ENCODE measurements at places on chromosomes 6 and 20.

DNA sequence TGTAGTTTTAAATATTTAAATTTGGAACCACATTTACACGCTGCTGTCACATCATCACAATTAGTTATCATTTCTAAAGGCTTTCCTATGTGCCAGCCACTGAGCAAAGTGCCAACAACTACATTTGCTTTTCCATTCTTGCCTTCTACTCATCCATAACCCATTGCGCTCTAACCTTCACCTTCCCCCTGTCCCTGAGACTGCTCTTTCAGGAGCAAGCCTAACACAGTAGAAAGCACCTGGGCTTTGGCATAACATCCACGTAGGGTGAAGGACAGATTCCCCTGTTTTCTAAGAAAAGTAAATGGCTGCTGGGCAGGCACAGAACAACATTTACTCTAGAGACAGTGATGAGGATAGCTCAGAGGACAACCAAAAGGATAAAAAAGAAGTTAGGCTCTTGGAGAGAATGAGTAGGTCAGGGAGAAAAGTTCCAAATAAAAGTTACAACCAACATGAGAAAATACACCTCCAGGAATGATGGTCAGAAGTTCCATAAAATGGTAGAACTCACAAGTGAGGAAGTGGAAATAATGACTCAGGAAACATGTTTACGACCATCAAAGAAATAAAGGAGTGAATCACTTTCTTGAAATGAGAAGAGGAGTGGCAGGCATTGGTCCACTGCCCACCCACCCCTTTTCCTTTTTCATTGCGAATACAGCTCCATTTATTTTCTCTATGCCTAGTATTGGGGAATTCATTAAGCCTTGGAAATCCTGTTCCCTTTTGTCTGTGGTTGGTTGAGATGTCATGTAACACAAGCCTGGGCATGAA lies 77.2 kb downstream of the PFDN4 start:
- no peak for DNase-seq

DNA sequence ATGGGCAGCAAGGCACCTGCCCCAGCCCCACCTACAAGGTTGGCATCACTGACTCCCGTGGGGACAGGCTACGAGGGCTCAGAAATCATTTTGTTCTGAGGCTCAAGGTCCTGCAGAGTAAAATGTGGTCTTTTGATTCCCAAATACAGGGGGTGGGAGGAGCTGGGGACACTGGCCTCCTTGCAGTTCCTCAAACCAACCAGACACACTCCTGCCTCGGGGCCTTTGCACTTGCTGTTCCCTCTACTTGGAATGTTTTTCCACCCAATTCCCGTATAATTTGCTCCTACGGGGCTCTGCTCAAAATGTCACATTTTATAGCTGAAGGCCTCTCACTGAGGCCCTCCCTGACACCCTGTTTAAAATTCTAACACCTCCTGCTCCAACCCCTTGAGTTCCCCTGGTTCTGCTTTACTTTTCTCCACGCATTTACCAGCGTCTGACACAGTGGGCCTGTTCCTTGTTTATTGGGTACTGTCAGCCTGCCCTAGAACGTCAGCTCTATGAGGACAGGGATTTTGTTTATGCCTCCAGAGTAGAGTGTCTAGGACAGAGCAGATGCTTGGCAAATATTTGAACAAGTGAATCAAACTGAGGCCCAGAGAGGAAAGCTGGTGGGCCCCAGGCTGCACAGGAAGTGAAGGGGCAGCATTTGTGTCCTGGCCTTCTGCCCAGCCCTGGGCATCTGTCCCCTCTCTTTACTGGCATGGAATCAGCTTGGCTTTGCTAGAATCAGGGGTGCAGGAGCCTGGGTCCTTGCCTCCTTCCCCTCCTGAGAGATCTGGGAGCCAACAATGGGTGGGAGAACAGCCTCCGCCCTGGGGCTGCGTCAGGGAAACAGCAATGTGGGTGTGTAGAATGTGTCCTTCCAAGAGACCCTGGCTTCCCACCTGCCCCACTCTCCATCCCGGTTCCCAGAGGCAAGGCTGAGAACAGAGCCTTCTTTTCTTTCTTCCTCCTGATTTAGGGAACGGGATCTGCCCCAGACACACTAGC lies 18.5 kb downstream of the NOL4L start:
- DNase-seq: no peak

- DNase-seq: no peak
Observed at GRCh38 chr20:51189814-51190782, 167.2 kb upstream of the KCNG1 start.

GRCh38 chr6:45505470-45505869 lies 127.7 kb upstream of the SUPT3H start:
- DNase-seq: no peak

DNA sequence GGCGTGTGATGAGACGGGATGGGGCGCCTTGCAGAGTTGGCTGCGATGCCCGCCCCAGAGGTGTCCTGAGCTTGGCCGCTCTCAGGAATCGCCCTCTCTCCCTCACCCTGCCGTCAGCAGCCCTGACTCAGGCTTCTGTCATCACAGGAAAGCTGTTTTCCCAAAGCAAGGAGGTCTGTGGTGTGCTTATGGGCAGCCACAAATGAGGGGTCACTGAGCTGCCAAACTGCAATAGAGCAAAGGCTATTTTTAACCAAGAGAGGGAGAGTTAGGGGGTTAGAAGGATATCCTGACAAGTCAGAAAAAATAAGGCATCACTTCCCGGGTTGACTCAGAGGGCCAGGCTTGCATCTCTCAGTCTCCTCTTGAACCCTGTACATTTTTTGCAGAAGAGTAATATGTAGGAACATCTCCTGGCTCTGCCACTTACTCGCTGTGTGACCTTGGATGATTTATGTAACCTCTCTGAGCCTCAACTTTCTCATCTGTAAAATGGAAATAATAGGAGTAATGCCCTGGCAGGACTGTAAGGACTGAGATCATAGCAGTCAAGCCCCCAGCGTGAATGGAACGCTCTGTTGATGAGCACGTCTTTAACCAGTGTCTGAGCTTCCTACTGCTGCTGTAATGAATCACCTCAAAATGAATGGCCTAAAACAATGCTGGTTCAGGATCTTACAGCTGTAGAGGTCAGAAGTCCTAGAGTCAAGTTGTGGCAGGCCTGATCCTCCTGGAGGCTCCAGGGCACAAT lies 181.9 kb downstream of the NFATC2 start:
- no peak for DNase-seq

DNA sequence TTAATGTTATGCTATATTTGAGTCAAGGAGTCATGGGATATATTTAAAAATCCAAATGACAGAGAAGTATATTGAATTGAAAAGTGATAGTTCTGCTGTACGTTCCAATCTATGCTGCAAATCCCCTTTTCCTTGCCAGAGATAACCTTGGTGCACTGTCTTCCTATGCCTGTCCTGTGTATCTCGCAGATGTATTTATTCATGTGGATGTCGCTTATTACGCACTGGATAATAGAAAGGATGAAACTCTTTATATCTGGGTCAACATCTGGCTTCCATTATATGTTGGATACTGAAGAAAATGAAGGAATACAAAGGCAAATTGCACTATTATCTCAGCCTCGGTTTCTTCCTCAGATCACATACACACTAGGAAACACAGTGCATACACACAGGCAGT lies 331.3 kb downstream of the BCKDHB start:
- no peak for DNase-seq
